ENCODE measurements at places on chromosomes 5 and 9.

DNA sequence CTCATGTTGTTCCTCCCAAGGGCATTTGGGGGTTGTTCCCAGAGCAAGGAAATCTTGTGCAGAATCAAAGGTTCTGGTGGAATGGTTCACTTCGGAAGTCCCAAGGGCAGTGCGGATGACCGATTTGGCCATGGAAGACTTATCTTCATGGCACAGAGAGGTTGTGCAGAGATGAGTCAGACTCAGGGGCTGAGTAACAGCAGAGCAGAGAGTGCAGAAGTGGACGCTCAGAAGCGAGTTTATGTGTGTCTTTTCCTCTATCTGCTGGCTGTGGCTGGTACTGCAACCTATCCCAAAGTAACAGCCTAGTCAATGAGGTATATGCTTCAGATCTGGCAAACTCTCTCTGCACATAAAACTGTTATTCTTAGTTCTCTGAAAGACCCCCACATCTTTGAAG is 118.1 kb downstream of the DPYSL3 start:
- DNase-seq, result peak; percentile 10

GRCh38 chr9:79664375-79664831 is 92.6 kb downstream of the TLE4 start:
- no peak for DNase-seq

DNA sequence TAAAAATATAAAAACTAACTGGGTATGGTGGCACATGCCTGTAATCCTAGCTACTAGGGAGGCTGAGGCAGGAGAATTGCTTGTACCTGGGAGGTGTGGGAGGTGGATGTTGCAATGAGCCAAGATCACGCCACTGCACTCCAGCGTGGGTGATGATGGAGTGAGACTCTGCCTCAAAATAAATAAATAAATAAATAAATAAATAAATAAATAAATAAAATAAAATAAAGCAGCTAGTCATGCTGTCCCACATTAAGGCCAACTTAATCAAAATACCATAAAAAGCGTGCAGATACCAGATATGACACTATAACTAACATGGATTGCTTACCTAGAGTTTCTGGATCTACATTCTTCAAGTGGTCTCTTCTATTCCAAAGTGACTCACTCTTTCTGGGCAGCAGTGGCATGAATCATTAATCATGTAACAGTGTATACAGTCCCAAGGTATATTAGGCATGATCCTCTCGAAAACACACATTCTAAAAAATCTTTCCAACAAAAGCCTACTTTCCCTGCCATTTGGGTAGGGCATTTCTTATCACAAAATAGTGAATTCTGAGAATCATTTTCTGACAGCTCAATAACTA is 187.1 kb downstream of the ELAVL2 start:
- no peak for DNase-seq

DNA sequence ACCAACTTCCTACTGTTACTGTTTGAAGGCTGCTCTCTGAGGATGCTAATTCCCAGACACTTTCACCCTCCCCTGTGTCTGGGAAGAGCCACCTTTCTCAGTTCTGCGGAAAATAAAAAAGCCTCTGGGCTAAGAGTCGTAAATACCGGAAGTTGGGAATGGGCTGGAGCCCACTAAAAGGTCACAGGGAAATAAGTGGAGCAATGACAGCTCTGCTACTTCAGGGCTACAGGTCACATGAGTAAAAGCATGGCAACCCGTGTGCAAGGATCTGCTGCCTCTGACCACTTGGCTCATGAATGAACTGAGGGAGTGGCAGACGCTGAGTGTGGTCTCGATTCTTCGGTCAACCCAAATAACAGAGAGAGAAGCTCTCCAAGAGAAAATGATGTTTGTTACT is 25.8 kb upstream of the ATP6V1G1 start:
- DNase-seq, result no peak

GRCh38 chr5:113548396-113548795 is 34.9 kb downstream of the YTHDC2 start:
- DNase-seq, result no peak

DNA sequence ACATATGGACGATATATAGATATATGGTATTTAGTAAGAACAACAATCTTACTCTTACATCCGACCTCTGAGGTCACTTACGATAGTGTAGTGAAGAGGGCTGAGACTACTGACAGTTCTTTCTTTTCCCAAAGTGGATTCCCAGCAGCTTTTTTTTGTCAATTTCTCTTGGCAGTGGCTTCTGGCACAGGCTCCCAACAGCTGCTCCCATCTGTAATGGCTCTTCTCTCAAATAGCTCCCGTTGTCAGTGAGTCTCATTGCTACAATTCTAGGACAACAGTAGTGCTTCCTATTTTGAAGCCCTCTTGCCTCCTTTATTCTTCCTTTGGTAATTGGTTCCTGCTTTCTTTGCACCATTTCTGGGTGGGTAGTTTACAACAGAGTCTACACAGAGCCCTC is 68.4 kb downstream of the SLC25A46 start:
- no peak for DNase-seq

GRCh38 chr5:57437976-57438805 is 44.4 kb downstream of the ACTBL2 start:
- DNase-seq, result no peak

GRCh38 chr9:87944682-87945081 is 26.9 kb downstream of the SPATA31C1 start:
- DNase-seq, result no peak

GRCh38 chr9:82549174-82549821 is 513.6 kb downstream of the RASEF start:
- DNase-seq, result no peak

GRCh38 chr5:171149772-171150171 is 159.3 kb upstream of the TLX3 start:
- DNase-seq, result no peak

- no peak for DNase-seq
Observed at GRCh38 chr9:134660407-134660806, 18.8 kb downstream of the COL5A1 start.

GRCh38 chr9:83933790-83934189 is 12.6 kb upstream of the KIF27 start:
- no peak for DNase-seq

DNA sequence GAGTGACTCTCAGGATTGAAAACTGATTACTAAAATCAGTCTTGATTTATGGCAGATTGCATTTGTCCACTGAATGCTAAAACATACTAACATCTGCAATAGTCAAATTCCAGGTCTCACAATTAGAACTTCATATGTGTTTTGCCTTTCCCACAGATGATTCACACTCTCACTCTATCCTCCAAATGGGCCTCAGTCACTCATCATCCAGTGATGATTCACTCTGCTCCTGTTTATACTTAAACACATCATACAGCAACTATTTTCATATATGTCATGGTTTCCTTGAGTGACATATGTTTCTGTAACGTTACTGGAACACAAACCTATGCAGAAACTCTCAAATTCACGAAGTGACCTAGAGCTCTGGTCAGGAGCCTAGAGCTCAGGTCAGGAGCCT is 512.9 kb downstream of the HINT1 start:
- no peak for DNase-seq

GRCh38 chr5:93705896-93706295 is 35.5 kb downstream of the POU5F2 start:
- DNase-seq, result no peak

- DNase-seq, result no peak
Observed at GRCh38 chr9:98837516-98837915, 30.0 kb downstream of the GALNT12 start.

DNA sequence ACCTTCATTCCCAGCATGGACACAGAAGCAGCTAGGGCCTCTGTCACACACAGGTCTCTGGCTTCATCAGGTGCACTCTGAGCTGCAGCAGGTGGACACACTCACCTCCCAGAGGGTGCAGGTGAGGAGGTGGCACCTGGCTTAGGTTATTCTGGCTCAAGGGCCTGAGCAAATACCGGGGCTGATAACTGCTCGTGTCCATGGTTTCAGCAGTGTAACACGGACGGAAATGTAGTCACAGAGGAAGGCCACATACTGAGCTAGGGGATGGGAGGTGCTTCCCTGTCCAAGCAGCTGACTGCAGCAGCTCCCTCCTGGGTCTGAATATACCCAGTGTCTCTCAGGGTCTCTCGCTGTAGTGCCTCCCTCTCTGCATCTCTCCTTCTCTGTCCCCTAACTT is 5.7 kb downstream of the PHF2 start:
- DNase-seq, result no peak

GRCh38 chr5:146720107-146720506 is 158.4 kb downstream of the PPP2R2B start:
- DNase-seq, result no peak

- no peak for DNase-seq
Observed at GRCh38 chr5:175887463-175887862, 16.1 kb downstream of the CPLX2 start.

DNA sequence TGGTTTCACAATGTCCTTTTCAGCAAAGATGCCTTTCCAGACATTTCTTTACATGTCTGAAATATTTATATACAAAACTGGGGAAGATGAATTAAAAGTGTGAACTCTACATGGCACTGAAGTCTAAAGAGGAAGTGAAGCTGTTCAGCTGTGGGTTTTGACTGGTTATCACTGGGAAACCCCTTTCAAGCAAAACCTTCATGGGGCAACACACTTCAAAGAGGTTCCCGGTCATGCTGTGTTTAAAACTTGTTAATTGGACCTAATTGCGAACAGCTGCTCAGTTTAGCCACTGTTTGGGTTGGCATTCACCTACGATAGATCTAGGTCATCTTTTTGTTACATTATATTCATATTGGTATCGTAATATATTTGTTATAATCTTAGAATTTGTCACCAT is 20.0 kb upstream of the GDNF start:
- DNase-seq, result peak; percentile 48

All from GM12864 (cell line).